ENCODE measurements at places on chromosomes 7 and 10. TPM values are rescaled to one million over a fixed set of nuclear protein-coding genes. Genes with fewer than 3 reads are reported as not detected.
A peak's percentile ranks its signal among the peaks of the same experiment; 100 is the strongest.

Gene TSPAN15
- 1.2 TPM for total RNA-seq

Gene A1CF
- total RNA-seq = not detected

Gene TMEM178B
- 8.2 TPM for total RNA-seq

GRCh38 chr7:97021747-97022490 is 2.7 kb downstream of the DLX5 start:
- peaks cover 29% of the 10 kb centered on the region for H3K4me1 ChIP-seq
- no peak overlapping the region for H3K27ac ChIP-seq
- no peak for DNase-seq
- no peak overlapping the region for H3K4me3 ChIP-seq
- H3K27me3 ChIP-seq = peaks cover 72% of the 10 kb centered on the region

GRCh38 chr7:46557781-46558180 is 636.7 kb upstream of the IGFBP3 start:
- H3K4me1 ChIP-seq = no peaks in the 10 kb centered on the region
- H3K27me3 ChIP-seq = no peaks in the 10 kb centered on the region
- no peak overlapping the region for H3K4me3 ChIP-seq
- no peak overlapping the region for H3K27ac ChIP-seq

DNA sequence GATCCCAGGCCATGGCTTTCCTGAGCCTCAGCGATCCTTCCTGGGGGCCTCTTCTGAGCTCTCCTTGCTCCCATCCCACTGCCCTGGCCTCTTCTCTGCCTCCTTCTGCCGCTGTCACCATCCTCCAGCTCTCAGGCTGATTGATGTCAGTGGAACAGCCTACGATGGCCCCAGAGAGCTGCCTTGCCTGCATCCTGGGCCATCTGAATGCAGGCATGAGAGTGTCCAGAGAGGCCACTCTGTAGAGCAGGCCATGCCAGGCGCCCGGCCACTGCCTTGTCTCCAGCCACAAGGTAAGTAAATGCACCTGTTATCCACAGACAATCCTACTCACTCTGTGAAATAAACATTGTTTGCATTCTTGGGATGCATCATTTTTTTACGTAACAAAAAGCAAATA is 171.4 kb upstream of the PPP2R2D start:
- peaks cover 11% of the 10 kb centered on the region for H3K4me1 ChIP-seq
- H3K27me3 ChIP-seq = peaks cover 9% of the 10 kb centered on the region
- peak; percentile 45 for DNase-seq
- H3K4me3 ChIP-seq = no peak overlapping the region

GRCh38 chr7:119397156-119397555 is 875.8 kb upstream of the KCND2 start:
- no peak overlapping the region for H3K27ac ChIP-seq
- H3K4me3 ChIP-seq = no peak overlapping the region
- no peak for DNase-seq
- no peaks in the 10 kb centered on the region for H3K36me3 ChIP-seq

GRCh38 chr7:148327379-148327778 is 263.2 kb upstream of the C7orf33 start:
- no peak for DNase-seq
- H3K4me1 ChIP-seq = peaks cover 14% of the 10 kb centered on the region
- peaks cover 4% of the 10 kb centered on the region for H3K27me3 ChIP-seq
- H3K4me3 ChIP-seq = no peak overlapping the region
